ENCODE measurements at places on chromosomes 2 and 18.
A peak's percentile ranks its signal among the peaks of the same experiment; 100 is the strongest.

DNA sequence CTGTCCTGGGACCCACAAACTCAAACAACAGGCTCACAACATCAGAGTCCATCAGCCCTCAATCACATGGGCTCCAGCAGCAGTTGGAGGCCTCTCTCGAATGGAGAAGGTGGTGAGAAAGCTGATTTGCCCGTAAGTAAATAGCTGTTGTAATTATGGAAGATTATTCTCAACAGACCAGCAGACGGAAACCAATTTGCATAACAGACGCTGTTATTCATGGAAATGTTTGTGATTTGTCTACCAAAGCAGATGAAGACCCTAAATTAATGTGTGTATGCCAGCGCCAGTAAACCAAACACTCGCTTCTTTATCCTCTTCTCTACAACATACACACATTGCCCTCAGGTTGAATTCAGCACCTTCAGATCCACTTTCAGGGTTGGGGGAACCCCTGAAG lies 23.4 kb upstream of the GALNT14 start:
- no peak for DNase-seq

GRCh38 chr2:202909394-202910192 lies 1.9 kb downstream of the WDR12 start:
- no peak for DNase-seq

GRCh38 chr2:73212098-73212447 lies 2.0 kb upstream of the SMYD5 start:
- DNase-seq, result no peak

GRCh38 chr2:153622285-153622684 lies 143.7 kb upstream of the RPRM start:
- DNase-seq, result no peak

- DNase-seq, result no peak
Observed at GRCh38 chr18:64403784-64404503, 255.1 kb upstream of the LINC00305 start.

DNA sequence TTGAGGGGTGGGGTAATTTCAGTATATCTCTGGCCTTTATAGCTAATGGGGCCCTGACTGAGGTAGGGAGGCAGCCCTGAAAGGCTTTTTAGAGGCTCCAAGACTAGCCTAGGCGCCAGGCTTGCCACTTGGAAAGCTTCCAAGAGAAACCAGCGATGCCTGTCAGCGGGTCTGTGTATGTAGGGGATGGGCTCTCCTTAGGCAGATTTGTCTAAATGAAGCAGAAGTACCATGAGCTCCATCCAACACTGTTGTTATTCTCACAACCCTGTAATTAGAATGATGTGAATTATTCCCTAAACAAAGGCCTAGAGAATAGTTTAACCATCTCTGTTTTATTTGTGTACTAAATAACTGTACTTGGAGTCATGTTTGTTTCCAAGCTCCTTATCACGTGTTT lies 138.1 kb downstream of the B3GNT2 start:
- no peak for DNase-seq

DNA sequence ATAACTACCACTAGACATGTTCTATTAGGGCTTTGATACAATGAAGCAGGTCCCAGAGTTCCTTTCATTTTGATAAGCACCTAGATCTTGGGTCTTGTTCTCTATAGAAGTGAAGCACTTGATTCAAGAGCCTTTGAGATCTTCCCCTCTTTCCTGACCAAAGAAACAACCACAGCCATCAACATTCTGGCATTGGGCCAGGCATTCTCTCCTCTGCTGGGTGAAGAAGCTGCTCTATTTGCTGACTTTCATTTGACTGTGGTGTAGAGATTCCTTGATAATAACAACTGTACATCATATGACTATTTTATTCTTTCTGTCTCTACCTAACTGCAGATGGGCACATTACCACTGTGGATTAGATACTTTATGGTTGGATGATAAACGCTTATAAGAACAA lies 96.6 kb upstream of the LYPD1 start:
- DNase-seq, result no peak

DNA sequence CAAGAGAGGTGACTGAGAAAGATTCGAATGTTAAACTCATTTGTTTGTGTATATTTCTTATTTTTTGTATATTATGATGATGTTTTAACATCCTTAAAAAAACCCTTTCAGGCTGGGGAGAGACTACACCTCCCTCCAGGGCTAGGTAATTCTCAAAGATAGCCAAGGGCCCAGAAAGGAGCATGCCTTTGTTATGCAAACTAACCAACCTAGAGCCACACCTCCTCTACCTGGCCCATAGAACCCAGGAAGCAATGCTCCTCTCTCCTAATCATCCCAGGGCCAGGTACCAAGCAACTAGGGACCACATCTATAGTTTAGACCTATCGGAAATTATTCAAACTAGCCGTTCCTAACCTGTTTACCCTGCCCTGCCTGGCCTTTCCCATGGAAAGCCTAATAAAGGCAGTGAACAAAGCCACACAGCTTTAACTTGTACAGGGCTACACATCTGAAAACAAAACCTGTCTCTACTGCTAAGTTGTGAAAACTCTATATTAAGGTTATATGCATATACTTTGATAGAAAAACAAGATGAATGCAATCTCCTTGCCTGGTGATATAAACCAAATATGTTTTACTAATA lies 79.7 kb downstream of the COLEC12 start:
- DNase-seq, result no peak

DNA sequence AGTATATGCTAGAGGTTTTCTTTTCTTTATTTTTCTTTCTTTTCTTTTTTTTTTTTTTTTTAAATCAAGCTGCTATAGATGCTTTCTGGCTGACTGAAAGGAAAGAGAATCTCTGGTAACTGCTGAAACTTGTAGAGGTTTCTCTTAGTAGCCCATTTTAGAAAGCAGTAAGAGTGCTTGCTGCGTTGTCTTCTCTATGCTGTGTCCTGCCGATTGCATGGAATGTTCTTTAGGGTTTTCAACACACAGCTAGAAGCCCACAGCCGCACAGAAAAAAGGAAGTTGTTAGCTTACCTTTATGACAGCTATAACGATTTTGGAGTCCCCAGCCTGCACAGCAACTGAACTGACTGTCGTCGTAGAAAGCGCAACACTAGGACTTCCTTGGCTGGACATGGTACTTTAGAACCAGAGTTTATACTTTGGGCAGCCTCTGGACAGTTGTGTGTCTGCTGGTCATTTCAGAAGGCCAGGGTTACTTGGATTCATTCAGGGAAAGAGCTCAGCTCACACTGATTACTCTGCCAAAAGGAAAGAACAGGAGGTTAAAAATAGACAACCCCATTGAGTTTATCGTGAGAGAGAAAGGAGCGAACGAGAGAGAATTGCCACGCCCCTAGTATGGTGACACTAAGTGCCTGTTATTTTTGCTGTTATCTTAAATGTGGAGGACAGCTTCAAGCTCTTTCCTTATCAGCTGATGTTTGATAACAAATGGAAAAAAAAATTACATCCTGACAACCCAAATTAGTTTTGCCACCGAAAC lies at the start of gene CCDC141:
Gene CCDC141, minus strand, starts transcription at position 592 of the 766 bp plus-strand sequence. Its CDS starts 196 bp downstream, at position 396.
- no peak for DNase-seq

DNA sequence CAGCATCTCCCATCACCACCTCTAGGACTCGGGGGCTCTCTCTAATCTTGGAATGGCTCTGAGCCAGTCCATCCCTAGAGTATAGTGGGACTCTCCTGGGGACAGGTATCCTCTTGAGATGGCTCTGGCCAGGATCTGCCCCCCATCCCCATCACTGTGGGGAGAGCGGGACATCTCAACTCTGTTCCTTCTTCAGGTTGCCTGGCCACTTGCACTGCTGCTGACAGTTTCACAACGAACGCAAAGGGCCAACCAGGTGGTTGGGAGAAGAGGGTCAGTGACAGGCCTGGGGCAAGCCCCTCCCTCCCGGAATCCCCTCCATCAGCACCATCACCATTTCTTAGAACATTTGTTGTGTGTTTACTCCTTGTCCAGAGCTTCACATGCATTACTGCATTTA lies 62.6 kb downstream of the CIB4 start:
- no peak for DNase-seq

DNA sequence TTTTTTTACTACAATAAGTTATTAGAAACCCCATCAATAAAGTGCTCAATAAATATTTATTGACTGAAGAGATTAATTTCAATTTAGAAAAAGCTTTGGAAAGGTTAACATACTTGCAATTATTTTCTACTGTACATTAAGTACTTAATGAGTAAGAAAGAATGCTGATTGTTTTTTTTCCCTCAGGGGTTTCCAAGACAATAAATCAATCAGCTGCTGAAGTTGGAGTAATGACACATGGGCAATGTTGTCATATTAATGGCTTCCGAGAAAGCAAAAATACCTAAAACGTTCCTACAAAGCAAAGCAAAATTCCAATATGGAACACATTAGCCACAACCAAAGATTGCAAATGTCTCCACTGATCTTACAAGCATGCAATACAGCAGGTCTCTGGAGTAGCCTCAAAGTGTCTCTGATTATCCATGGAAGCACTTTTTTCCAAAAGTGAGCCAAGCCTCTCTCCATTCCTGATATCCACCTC lies 66.7 kb downstream of the ZC3H6 start:
- no peak for DNase-seq

DNA sequence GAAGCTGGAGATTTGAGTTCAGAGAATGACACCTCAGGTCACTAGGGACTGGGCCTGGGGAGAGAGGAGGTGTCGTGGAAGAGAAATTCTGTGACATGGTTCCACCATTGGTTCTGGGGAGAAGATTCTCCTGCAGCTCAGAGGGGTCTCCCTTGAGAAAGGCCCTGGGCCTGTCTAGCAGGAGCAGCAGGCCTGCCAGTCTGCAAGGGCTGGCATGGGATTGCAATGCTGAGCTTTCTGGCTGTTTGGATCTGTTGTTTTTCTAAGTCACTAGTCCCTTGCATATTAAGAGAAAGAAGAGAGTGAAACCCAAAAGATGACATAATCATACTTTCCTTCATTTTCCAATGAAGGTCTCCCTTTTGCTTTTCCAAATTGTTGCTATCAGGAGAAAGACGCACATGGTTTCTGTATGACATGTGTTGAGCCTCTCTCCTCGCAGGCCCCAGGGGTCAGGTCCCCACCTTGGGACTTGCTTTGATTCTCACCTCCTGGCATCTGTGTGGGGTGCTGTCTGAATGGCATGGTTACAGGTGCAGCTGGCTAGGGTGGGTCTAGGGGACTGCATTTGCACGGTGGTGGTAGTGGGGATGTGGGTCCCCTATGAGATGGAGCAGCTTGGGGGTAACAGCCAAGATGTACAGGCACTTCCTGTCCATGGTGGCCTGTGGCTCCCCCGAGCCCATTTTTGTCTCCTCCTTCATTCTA lies 117.8 kb downstream of the GLI2 start:
- DNase-seq, result no peak

DNA sequence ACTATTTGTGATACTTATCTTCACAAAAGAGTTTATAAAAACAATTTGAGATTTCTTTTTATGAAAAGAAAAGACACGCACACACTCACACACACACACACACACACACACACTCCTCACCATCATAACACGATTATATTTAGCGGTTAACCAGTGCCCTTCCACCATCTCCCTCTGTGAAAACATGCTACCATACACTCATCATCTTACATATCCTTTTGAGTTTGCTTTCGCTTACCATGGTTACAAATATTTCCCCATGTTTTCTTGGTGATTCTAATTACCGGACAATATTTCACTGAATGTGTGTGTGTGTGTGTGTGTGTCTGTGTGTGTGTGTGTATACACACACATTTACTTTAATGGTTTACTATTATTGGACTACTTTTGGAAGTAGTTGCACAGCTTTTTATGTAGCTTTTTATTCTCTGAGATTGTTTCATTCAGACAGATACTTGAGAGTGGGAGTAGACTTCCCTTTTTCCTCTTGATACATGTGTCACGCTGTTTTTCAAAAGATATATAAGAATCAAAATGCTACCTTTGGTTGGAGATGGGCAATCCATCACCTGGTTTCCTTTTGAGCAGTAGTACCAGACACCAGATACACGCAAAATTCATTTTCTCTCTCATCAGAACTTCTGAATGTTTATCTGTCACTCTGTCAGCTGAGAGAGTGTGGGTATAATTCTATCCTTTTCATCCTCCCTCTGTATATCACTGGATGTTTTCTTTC lies 138.1 kb downstream of the SETBP1 start:
- DNase-seq, result no peak

DNA sequence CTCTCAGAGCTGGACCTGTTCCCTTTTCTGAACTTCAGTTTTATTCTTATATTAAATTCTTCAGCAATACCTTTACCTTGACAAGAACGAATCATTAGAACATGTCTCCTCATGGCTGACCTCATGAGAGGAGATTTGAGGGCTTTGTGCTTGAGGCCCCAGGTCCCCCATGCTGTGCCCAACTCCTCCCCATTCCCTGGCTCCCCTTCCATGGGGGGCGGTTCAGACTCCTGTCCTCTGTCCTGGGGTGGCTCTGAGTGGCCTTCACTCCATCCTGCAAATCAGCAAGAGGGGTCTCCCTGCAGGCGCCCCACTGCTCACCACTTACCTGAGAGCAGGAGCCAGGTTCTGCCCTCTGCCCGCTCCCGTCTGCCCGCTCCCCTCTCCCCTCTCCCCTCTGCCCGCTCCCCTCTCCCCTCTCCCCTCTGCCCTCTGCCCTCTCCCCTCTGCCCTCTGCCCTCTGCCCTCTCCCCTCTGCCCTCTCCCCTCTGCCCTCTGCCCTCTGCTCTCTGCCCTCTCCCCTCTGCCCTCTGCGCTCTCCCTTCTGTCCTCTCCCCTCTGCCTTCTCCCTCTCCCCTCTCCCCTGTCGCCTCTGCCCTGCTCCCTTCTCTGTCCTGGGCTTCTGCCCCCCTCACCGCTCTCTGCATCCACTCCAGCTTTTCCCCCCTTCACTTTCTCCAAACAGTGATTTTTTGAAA lies 98.7 kb upstream of the ALKAL2 start:
- no peak for DNase-seq

GRCh38 chr2:217751192-217751591 lies 251.6 kb downstream of the TNS1 start:
- no peak for DNase-seq

DNA sequence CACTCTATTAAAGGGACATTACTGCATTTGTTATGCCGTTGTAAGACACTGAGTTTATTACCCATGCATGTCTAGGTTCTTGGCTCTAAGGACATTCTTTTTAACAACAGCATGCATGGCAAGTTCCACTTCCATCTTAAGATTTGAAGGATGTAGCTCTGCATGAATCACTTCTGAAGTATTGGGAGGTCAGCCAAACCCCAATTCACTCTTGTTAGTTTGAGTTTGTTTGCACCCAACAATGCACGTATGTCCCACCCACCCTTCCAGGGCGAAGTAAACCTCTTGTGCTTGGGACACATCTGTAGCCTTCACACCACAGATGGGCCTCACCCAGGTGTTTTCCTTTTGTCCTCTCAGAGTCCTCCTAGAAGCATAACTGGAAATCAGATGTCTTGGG lies 5.6 kb upstream of the LAMA3 start:
- no peak for DNase-seq

GRCh38 chr2:113877711-113878598 lies 11.9 kb upstream of the ACTR3 start:
- no peak for DNase-seq

GRCh38 chr2:241813644-241814392 lies 4.8 kb downstream of the NEU4 start:
- DNase-seq, result peak; percentile 6
